CD4-positive, alpha-beta T cell treated with Interleukin-10 for 1 hour (primary cell): ENCODE measurements at places on chromosomes 5 and 9.

- DNase-seq, result no peak
Observed at GRCh38 chr5:19837536-19838174, 150.3 kb downstream of the CDH18 start.

DNA sequence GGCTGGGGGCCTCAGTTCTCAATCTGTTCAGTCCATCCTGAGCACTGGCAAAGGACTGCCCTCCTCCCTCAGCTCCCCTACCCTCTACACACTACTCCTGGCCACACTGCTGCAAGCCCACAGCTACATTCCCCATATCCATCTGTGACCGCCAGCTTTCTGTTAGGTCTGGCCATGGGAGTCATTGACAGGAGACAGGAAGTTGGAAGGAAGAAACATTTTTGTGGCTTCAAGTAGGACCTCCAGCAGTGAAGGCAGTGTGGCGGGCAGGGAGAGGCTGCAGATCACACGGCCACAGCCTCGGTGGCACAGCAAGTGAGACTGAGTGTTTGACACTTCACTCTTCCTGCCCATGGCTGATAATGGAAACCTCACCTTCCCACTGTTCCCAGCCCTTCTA is 55.9 kb downstream of the SECISBP2 start:
- DNase-seq, result no peak

- no peak for DNase-seq
Observed at GRCh38 chr5:157494178-157494832, 34.3 kb downstream of the NIPAL4 start.

- no peak for DNase-seq
Observed at GRCh38 chr9:114218264-114219120, 63.2 kb downstream of the COL27A1 start.

DNA sequence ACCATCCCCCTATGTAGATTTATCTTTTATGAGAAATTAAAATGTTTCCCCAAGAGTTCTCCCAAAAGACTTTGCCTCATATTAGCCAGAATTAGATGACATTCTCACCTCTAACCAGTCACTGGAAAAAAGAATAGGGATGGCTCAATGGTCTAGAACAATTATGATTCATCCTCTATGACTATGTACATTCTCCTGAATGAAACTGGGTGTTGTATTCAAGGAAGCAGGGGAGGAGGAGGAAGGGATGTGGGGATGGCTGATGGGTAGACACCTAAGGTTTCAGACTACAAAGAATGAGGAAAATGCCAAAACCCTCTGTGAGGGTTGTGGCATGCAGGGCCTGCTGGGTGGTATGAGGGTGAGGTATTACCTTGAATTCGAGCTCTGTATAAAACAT is 49.5 kb upstream of the BRINP1 start:
- DNase-seq, result no peak

DNA sequence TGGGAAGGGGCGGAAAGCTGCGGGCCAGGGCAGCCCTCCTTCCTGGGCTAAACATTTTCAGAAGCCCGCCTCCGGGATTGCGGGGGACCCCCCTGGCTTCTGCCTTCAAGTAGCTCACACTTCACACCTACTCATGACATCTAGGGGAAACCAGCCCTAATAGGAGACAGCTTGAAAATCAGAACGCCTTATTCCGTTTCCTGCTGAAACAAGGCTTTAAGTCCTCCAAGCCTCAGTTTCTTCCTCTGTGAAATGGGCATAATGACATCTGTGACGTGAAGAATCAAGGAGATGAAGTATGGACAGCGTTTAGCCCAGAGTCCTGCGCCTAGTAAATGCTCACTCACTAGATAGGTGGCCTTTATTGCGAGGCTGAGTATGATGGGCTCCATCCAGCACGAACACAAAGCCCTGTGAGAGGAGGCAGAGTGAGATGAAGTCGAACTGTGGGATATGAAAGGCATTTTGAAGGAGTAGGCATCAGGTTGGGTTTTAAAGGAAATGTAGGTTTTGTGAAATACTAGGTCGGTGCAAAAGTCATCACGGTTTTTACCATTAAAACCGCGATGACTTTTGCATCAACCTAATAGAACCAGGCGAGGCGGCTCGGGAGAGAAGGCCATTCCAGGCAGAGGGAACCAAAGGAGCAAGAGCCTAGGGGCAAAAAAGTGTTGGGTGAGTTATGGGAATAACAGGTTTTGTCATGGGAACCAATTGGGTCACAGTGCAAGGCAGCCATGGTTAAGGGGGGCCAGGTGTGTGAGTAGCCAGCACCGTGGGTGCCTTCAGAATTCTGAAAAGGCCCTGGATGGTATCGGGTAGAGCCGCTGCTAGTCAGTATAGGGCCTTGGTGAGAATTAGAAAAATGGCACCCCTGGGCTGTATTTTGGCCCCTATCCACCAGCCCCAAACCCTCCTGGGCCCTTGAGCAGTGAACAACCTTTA is 1.0 kb upstream of the TSC1 start:
- DNase-seq, result no peak

- DNase-seq, result no peak
Observed at GRCh38 chr5:68067976-68068603, 147.5 kb upstream of the PIK3R1 start.

DNA sequence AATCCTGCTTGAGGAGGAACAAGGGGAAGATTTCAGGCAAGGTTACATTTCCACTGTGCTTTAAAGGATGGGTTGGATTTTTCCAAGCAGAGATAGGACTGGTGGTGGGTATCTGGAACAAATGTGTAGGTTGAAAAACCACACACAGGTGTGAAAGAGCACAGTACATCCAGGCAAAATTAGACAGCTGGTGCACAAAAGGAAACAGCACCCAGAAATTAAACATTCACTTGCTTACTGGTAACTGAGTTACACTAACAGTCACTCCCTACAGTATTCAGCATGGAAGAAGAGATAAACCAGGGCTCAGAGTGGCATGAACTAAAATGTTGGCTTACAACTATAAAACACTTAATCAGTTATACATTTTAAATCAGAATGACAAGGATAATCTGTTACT is 81.5 kb upstream of the RASEF start:
- no peak for DNase-seq
